ENCODE measurements at places on chromosomes 5 and 9. TPM values are rescaled to one million over a fixed set of nuclear protein-coding genes. Genes with fewer than 3 reads are reported as not detected.

ADCY2 gene
- total RNA-seq: 0.48 TPM

TERT gene
- 3.9 TPM for total RNA-seq

GRCh38 chr5:153998768-153999167 is 39.9 kb downstream of the FAM114A2 start:
- DNase-seq: no peak

FBN2 gene
- total RNA-seq: 19.1 TPM

HTR1A gene
- not detected for total RNA-seq

IPO11 gene
- total RNA-seq: 30.3 TPM

DNA sequence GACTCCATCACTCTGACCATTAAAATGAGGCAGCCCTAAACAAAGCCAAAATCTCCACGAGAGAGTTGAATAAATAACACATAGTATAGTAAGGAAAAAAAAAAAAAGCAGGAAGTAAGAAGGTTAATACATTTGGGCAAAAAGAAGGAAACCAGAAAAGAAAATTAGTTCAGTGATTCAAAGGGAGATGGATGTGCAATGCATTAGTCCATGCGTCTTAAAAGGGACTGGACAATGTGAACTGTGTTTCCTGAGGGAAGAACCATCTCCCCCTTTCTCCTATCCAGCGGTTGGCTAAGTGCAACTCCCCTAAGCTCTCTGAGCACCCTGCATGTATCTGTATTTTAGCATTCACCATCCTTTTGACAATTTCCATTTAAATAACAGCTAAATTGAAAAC is 1.4 kb downstream of the ANKRA2 start:
- DNase-seq: no peak

DNA sequence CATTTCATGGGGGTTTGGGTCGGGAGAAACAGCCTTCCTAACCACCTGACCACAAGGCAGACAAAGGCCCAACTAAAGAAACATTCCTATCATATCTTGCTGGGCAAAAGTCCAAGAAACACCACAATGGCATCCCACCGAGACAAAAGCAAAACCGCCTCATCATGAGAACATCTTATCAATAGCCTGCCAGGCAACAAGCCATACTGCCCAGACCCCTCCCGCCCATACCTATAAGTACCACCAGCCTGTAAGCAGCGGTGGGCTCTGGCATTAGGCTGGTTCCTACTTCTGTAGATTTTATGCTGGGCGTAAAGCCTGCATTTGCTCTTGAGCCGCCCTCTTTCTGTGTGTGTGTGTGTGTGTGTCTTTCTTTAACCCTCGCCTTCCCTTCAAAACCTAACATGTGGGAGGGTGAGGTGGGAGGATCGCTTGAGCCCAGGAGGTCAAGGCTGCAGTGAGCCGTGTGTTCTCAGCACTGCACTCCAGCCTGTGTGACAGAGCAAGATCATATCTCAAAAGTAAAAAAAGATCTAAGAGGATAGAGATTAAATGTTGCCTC is 56.9 kb downstream of the PDE6A start:
- DNase-seq: peak; percentile 86

DNA sequence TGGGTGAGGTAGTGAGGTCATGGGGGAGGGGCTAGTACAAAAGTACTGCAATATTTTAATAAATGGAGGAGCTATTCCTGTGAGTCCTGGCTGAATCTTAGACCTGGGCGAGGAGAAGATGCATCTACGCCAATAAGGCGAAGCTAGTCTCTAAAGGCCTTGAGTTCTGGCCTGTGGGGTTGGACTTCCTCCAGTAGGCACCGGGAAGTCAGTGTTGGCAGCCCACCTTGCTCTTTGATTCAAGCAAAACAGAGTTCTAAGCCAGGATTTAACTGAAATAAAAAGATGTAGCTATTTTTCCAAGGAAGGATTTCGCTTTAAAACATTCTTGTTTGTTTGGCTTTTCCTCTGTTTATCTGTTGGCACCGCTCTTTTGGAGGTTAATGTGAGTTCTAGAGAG is 244.6 kb downstream of the KIF4B start:
- no peak for DNase-seq
